ENCODE measurements at places on chromosomes 6 and 20.

- peaks cover 31% of the 10 kb centered on the region for H3K36me3 ChIP-seq
- H3K27ac ChIP-seq, result peak overlapping the region; percentile 28
- peak overlapping the region; percentile 17 for H3K4me3 ChIP-seq
These were observed 7.8 kb downstream of the RBM38 start for GRCh38 chr20:57398901-57399535.

DNA sequence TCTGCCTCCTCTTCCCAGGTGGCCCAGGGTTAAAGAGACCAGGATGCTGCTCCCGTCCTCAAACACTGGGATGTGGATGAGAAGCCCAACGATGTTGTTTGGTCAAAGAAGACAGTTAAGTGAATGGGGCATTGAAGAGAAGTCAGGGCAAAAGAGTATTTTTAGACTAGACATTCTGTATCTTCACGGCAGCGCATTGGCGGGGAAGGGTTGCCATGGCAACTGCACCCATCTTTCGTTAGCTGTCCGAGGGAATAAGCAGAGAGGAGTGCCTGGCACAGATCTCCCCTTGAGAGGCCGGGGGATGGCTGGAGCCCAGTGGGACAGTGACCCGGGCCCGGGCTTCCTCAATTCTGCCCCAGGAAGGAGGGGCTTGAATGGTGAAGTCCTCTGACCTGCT is 56.4 kb upstream of the GPR31 start:
- no peaks in the 10 kb centered on the region for H3K36me3 ChIP-seq
- DNase-seq, result no peak
- H3K4me1 ChIP-seq, result no peaks in the 10 kb centered on the region
- peaks cover 22% of the 10 kb centered on the region for H3K27me3 ChIP-seq
- no peak overlapping the region for H3K4me3 ChIP-seq

DNA sequence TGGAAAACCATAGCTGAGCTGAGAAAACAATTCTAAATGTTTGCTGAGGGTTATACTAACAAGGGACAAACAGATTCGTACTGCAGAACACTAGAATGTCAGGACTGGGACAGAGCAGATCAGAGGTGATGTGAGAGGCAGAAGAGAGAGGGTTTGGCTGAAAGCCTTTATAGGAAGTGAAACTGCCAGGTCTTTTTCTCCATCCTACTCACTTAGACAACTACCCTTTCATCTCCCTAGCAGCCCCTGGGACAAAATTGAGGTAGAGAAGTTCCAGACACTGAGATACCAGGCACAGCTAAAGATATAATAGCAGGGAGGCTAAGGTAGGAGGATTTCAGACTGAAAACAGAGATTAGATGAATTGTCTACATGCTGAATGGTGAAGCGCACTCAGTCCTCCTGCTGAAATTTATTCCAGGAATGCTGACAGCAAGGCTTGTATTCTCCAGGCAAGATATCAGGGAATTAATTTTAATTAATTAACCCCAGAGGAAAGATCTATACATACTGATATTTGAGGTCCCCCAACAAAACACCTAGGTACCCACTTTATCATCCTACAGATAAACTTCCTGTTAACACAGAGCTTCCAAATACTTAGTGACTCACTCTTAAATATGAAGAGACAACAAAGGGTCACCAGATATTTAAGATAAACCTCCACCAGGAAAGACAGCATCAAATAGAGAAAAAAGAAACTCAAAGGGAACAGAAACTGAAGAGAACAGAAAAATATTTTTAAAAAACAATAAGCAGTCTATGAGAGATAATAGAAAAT is 12.6 kb upstream of the EIF2S2 start:
- H3K4me1 ChIP-seq, result peaks cover 4% of the 10 kb centered on the region
- no peak for DNase-seq
- H3K4me3 ChIP-seq, result no peak overlapping the region
- H3K27ac ChIP-seq, result no peak overlapping the region

GRCh38 chr6:146354451-146354850 is 189.2 kb upstream of the RAB32 start:
- H3K27ac ChIP-seq, result no peak overlapping the region
- no peaks in the 10 kb centered on the region for H3K36me3 ChIP-seq
- no peak overlapping the region for H3K4me3 ChIP-seq
- DNase-seq, result no peak

GRCh38 chr6:12173181-12173580 is 117.0 kb upstream of the EDN1 start:
- no peak overlapping the region for H3K4me3 ChIP-seq
- no peaks in the 10 kb centered on the region for H3K36me3 ChIP-seq
- no peak for DNase-seq
- H3K27ac ChIP-seq, result no peak overlapping the region
- no peaks in the 10 kb centered on the region for H3K4me1 ChIP-seq
- H3K27me3 ChIP-seq, result no peaks in the 10 kb centered on the region

- no peaks in the 10 kb centered on the region for H3K27me3 ChIP-seq
- no peak overlapping the region for H3K4me3 ChIP-seq
- no peak overlapping the region for H3K27ac ChIP-seq
These were observed 20.9 kb downstream of the DEK start for GRCh38 chr6:18243302-18243893.

DNA sequence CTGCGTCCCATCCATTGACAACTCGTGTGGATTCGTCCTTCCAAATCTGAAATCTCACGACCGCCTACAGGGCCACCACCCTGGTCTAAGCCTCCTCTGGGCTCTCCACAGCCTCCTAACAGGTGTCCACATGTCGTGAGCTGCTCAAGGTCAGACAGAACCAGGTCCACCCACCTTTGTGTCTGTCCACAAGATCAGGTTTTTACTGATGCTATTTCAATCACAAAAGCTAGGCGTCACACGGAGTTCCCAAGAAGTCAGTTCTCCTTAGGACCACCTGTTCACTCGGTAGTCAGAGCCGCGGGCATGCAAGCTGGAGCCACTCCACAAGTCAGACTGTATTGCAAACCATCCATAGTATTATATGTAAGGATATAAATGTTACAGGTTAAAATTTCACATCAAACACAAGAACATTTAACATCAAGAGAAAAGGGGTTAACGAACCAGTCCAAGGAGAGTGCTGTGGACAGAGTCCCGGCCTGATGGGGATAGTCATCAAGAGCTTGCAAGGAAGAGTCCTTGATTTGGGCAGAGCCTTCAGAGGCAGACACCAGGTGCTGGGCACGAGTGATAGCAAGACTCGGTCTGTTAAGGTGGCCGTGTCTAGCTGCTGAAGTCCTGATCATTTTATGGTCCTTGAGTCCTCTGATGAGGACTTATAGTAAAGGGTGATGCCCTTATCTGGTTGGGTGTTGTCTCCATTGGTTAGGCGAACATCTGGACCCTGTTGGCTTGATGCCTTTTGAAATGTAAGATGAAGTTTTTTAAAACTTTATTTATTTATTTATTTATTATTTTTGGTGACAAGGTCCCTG is 731 bp upstream of the DNPH1 start:
- H3K36me3 ChIP-seq, result no peaks in the 10 kb centered on the region
- no peak for DNase-seq
- H3K27me3 ChIP-seq, result no peaks in the 10 kb centered on the region
- H3K27ac ChIP-seq, result no peak overlapping the region

GRCh38 chr6:3918469-3918868 is 69.3 kb downstream of the FAM50B start:
- peaks cover 18% of the 10 kb centered on the region for H3K4me1 ChIP-seq
- no peaks in the 10 kb centered on the region for H3K36me3 ChIP-seq
- no peak for DNase-seq
- H3K4me3 ChIP-seq, result no peak overlapping the region
- no peaks in the 10 kb centered on the region for H3K27me3 ChIP-seq

GRCh38 chr20:23639490-23639958 is 1.8 kb upstream of the CST3 start:
- no peaks in the 10 kb centered on the region for H3K27me3 ChIP-seq
- H3K36me3 ChIP-seq, result peaks cover 2% of the 10 kb centered on the region
- H3K4me3 ChIP-seq, result no peak overlapping the region
- peaks cover 53% of the 10 kb centered on the region for H3K4me1 ChIP-seq
- no peak overlapping the region for H3K27ac ChIP-seq

- peaks cover 39% of the 10 kb centered on the region for H3K4me1 ChIP-seq
- DNase-seq, result no peak
- H3K27ac ChIP-seq, result peak overlapping the region; percentile 73
- H3K27me3 ChIP-seq, result no peaks in the 10 kb centered on the region
These were observed 156.9 kb downstream of the ARID1B start for GRCh38 chr6:156934069-156934460.

GRCh38 chr20:24651171-24651975 is 181.9 kb downstream of the SYNDIG1 start:
- H3K27ac ChIP-seq, result no peak overlapping the region
- no peaks in the 10 kb centered on the region for H3K36me3 ChIP-seq
- H3K4me3 ChIP-seq, result no peak overlapping the region
- no peak for DNase-seq
- no peaks in the 10 kb centered on the region for H3K4me1 ChIP-seq

- peaks cover 3% of the 10 kb centered on the region for H3K4me1 ChIP-seq
- no peaks in the 10 kb centered on the region for H3K36me3 ChIP-seq
- peaks cover 4% of the 10 kb centered on the region for H3K27me3 ChIP-seq
These were observed 17.1 kb upstream of the TINAG start for GRCh38 chr6:54291146-54291545.

GRCh38 chr6:164855281-164855680 is 454.1 kb downstream of the C6orf118 start:
- H3K27ac ChIP-seq, result no peak overlapping the region
- no peaks in the 10 kb centered on the region for H3K4me1 ChIP-seq
- H3K4me3 ChIP-seq, result no peak overlapping the region

DNA sequence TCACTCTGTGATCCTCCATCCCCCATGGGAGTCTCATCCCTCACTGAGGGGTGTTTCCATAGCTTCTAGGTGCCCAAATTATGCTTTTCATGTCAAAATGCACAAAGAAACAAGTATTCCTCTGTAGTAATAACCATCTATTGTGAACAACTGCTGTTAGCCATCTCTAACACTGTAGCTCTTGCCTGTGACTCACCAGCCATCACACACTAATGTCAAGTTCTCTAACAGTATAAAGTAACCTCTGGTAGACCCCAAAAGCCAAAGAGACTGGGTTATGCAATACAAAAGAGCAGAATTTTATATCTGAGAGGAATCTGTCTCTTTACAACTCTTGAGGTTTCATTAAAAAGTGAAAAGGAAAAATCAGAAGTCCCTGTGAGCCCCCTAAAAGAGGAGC is 25.4 kb upstream of the IYD start:
- H3K4me1 ChIP-seq, result no peaks in the 10 kb centered on the region
- no peaks in the 10 kb centered on the region for H3K27me3 ChIP-seq
- H3K4me3 ChIP-seq, result no peak overlapping the region
- no peaks in the 10 kb centered on the region for H3K36me3 ChIP-seq
- no peak overlapping the region for H3K27ac ChIP-seq

DNA sequence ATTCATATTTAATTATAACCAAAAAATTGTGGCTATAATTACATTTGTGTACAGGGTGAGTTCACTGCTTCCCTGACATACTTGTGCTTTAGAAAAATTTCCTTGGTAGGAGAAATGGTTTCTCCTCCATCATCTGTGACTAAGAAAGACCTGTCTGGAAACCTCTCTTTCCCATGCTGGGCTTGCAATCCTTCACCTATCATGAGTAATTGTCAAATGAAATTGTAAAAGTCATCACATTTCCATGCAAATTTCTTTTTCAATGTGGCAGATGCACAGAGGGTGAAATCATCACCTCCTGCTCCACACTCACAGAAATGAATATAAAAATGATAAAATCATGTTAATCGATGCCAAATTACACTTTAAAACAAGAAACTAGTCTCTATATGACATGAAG is 1.5 kb upstream of the SIRPB1 start:
- DNase-seq, result no peak
- H3K27ac ChIP-seq, result no peak overlapping the region
- H3K4me3 ChIP-seq, result no peak overlapping the region
- H3K4me1 ChIP-seq, result no peaks in the 10 kb centered on the region
- no peaks in the 10 kb centered on the region for H3K27me3 ChIP-seq

DNA sequence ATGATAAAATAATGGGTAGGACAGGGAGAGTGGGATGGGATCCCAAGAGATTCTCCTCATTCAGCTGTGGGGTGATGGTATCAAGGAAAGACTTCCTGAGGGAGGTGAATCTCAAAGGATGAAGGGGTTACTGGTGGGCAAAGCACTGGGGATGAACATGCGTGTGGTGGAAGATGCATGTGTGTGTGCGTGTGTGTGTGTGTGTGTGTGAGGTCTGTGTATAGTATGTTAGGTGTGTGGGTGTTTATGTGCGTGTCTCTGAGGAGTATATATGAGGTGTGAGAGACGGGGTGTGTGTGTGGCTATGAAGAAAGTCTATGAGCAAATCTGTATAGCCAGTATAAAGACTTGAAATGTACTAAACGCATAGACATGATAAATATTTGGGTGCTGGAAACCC is 220.0 kb upstream of the MYLIP start:
- no peaks in the 10 kb centered on the region for H3K36me3 ChIP-seq
- H3K27me3 ChIP-seq, result no peaks in the 10 kb centered on the region
- peaks cover 12% of the 10 kb centered on the region for H3K4me1 ChIP-seq
- H3K4me3 ChIP-seq, result no peak overlapping the region
- no peak for DNase-seq

DNA sequence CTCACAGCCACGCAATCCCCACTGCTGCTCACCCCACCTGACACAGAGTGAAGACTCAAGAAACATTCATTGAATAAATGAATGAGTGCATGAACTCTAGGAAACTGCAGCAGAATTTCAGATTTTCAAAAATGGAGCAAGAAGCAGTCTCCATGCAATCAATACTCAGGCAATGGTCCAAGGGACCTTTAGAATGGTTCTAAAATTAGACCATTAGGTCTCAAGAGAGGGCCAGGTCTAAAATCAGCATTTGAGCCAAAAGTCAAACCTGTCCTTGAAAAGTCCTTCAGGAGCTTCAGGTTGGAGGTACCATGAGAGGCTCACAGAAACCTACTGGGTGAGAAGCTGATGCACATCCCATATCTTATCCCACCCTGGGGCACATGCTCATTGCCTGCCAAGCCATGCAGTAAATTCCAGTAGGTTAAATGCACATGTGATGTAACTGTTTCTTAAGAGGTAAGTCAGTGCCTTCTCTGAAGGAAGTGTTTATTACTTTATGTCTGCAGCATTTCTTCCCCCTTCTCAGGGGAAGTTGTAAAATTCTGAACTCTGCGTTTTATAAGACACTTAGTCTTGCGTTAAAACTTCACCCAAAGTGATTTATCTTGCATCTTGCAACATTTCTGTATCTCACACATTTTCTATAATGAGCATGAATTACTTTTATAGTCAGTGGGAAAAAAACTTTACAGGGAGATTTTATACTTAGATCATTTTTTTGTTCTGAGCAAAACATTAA is 126.6 kb downstream of the ADAT2 start:
- no peak for DNase-seq
- no peak overlapping the region for H3K4me3 ChIP-seq
- no peak overlapping the region for H3K27ac ChIP-seq
- H3K4me1 ChIP-seq, result peaks cover 12% of the 10 kb centered on the region
- no peaks in the 10 kb centered on the region for H3K36me3 ChIP-seq

GRCh38 chr6:101435038-101435437 is 41.5 kb downstream of the GRIK2 start:
- no peak for DNase-seq
- H3K27me3 ChIP-seq, result no peaks in the 10 kb centered on the region
- H3K36me3 ChIP-seq, result no peaks in the 10 kb centered on the region
- H3K27ac ChIP-seq, result no peak overlapping the region
- H3K4me3 ChIP-seq, result no peak overlapping the region
- no peaks in the 10 kb centered on the region for H3K4me1 ChIP-seq

DNA sequence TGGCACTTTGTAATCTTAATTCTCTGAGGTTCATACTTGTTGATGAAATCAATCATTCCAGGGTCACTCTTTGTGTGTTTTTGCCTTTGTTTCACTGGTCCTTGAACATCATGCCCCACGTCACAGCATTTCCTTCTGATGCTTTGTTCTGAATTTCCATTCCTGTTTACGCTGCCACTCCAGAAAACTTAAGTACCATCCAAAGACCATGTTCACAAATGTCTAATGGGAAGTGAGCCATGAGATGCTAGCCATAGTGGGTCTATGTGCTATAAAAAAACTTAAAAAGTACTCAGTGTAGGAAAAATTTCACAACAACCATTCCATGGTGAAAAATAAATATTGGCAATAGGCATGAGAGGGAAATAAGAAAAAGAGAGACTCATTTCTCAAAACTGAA is 232.0 kb downstream of the IBTK start:
- no peaks in the 10 kb centered on the region for H3K36me3 ChIP-seq
- H3K27me3 ChIP-seq, result no peaks in the 10 kb centered on the region
- no peak for DNase-seq
